ENCODE measurements at places on chromosomes 2 and 18.

GRCh38 chr2:161355983-161356382 is 47.8 kb downstream of the PSMD14 start:
- no peak for DNase-seq

DNA sequence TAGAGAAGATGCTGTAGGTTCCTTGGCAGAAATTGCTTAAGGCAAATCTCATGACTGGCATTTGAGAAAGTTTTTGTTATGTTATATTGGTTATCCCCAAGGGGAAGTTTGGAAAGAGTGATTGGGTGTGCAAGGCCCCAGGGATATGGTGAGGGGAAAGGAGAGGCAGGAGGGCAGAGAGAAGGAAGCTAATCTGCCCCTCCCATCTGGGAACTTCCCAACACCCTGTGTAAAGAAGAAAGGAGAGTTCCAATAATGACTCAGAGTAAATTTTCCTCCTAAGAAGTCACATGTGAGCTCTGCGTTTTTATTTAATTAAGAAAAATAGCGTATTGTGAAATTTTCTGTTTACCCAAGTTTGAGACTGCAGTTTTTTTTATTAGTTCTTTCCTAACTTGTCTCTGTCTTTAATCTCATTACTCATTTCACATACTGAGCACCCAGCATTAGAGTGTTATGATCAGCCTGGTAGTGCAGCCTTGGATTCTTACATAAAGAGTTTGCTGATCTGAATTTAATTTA is 3.1 kb upstream of the KYNU start:
- peak; percentile 50 for DNase-seq

- peak; percentile 48 for DNase-seq
Observed at GRCh38 chr2:8608411-8608954, 73.4 kb upstream of the ID2 start.

- DNase-seq, result no peak
Observed at GRCh38 chr2:102387763-102388546, 32.4 kb downstream of the IL18R1 start.

- DNase-seq, result no peak
Observed at GRCh38 chr2:213086571-213086970, 64.8 kb downstream of the IKZF2 start.

DNA sequence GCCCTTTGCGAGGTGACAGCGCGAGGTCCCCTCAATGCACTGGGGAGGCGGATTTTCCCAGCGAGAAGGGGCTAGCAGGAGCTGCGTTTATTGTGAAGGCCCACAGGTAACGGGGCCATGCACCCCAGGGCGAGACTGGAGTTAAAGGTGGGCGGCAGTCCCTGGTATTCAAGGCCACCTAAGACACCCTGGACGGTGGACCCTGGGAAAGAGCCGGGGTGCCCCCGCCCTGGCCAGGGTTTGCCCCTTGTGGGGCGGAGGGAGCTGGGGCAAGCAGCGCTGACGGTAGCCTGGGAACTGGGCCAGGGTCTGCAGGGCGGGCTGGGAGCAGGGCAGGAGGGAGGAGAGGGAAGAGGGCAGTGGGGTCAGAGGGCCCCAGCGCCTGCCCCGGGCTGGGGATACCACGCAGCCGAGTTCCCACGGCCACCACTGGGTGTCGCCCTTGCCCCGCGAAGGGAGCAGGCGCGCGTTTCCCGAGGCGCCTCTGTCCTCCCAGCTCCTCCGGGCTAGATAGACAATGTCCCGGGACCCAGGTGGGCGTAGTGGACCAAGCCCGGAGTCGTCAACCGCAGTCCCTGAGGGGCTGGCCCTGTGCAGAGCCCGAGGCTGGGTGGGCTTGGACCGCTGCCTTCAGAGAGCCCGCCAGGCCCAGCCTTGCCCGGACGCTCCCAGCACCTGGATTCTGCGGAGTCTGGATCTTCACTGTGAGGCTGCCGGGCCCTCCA is 80.2 kb downstream of the SMAD4 start:
- DNase-seq, result peak; percentile 33

- DNase-seq, result peak; percentile 50
Observed at GRCh38 chr18:811182-811891, 705 bp downstream of the YES1 start.

GRCh38 chr2:86281066-86281700 is 56.2 kb downstream of the REEP1 start:
- no peak for DNase-seq

DNA sequence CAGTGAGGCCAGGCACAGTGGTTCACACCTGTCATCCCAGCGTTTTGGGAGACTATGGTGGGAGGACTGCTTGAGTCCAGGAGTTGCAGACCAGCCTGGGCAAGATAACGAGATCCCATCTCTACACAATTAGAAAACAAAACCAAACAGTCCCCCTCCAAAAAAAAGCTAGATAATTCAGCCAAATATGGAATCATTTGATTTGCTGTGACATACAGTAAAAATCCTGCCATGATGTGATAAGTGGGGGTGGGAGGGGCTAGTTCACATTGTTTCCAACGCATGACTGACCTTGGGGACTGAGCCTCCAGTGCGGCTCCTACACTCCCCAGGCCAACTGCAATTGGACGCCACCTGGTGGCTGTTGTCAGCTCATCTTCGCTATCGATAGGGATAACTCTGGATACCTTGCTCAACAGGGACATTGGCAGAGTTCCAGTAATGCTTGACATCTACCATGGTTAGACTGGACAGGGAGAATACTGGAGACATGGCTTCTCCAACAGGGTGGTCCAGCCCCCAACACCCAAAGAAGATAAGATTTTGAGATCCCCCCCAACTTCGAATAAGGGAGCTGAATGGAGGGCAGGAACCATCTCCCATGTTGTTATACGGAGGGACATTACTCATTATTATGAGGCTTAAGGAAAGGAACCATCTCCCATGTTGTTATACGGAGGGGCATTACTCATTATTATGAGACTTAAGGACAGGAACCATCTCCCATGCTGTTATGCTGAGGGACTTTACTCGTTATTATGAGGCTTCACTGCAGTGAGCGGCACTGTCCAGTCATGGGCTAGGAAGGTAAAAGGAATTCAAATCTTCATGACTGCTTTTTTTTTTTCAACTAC is 135.9 kb downstream of the TGIF1 start:
- DNase-seq, result peak; percentile 59

DNA sequence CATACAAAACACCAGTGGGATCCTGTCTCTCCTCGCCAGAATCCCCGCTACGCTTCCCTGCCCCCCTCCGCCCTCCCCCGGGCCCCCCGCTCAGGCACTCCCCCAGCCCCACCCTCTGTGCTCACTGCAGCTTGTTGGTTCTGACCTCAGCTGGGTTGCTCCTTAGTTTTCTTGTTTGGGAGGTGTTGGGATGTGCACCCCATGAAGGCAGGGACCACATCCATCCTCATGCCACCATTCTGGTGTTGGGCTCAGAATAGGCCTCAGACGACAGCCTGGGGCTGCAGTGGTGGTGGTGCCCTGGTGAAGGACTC is 4.6 kb downstream of the SNED1 start:
- DNase-seq, result peak; percentile 34

GRCh38 chr2:214293593-214293992 is 117.3 kb upstream of the VWC2L start:
- DNase-seq, result no peak

- no peak for DNase-seq
Observed at GRCh38 chr2:63993871-63994270, 25.4 kb downstream of the VPS54 start.

DNA sequence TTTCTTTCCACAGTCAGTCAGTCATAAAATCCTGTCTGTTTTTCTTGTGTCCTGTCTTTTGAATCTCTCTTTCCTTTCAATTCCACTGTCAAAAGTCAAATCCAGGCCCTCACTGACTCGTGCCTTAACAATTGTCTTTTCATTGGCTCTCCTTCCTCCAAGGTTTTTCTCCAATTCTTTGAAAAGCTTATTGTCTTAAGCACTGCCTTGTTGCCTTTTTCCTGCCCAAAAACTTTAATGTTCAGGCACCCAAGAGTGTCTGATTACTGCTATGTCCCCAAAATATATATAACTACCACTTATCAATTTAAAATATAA is 13.9 kb upstream of the SULT1C4 start:
- DNase-seq, result no peak

GRCh38 chr2:49933711-49934110 is 779.4 kb upstream of the FSHR start:
- no peak for DNase-seq

- no peak for DNase-seq
Observed at GRCh38 chr18:58456625-58457024, 172.3 kb downstream of the ALPK2 start.

- DNase-seq, result no peak
Observed at GRCh38 chr2:203673933-203674332, 32.5 kb upstream of the CD28 start.

DNA sequence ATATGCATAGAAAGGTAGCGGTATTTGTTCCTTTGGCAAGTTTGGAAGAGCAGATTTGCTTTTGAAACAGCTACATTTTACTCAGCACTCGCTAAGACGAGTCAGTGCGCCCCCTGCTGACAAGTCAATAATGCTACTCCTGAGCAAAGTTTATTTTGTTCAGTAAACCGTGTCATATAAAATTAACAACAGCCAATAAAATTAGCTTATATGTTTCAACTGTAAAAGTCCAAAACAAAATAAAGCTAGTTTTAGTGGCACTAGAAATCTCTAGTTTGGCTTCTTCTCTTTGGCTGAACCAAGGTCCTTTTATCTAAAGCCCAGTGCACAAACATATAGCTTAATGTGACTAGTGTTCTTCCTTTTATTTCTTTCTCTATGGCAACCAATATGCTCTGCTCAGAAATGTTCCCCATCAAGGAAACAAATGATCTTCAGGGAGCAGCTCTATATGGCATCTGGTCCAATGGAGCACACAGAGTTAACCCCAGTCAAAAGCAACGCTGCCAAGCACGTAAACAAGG is 4.2 kb upstream of the POU3F3 start:
- peak; percentile 22 for DNase-seq

- no peak for DNase-seq
Observed at GRCh38 chr2:16647992-16648617, 17.5 kb downstream of the CYRIA start.

- DNase-seq, result peak; percentile 79
Observed at GRCh38 chr2:54558188-54559005, 102.3 kb downstream of the SPTBN1 start.

GRCh38 chr2:210577263-210578071 is 21.1 kb downstream of the CPS1 start:
- DNase-seq, result peak; percentile 41

DNA sequence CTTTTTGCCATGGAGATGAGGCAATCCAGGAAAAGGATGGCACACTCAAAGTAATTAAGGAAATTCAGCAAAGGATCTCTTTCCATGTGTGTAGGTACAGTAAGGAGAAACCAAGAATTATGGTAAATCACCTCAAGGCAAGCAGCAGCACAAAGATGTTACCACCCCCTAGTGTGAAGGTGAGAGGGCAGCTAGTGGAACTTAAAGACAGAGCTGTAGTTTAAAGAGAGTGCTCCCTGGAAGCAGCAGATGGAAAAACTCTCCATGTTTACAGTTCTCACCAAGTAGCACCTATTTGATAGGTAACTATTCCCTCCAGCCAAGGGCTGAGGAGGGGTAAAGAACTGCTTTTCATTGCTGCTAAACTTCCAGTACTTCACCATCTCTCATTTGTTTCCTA is 860.4 kb upstream of the CRIM1 start:
- no peak for DNase-seq

GRCh38 chr2:228118940-228119339 is 62.5 kb downstream of the SPHKAP start:
- DNase-seq, result no peak

- peak; percentile 49 for DNase-seq
Observed at GRCh38 chr2:127049927-127050802, 56.8 kb downstream of the BIN1 start.

DNA sequence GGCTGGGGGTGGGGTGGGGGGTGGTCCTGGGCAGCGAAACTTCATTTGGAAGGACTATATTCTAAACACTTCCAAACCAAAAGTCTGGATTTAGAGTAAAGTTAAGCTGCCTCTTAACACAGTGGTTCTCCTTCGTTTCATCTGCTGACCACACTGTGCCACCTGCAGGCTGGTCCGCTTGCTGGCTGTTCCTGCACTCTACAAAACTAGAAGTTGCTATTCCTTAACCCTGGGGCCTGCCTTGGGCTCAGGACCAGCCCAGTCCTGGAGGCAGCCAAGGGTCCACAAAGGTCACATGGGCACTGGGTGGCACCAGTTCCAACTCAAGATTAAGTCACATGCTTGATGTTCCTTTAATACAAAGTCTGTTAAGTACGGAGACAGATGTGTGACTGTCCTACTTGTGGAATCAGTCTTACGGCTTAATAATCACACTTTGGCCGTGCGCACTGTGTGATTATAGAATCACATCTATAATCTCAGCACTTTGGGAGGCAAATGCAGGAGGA is 195.4 kb downstream of the FAM210A start:
- peak; percentile 4 for DNase-seq

GRCh38 chr2:71462056-71462605 is 8.8 kb downstream of the DYSF start:
- peak; percentile 36 for DNase-seq

DNA sequence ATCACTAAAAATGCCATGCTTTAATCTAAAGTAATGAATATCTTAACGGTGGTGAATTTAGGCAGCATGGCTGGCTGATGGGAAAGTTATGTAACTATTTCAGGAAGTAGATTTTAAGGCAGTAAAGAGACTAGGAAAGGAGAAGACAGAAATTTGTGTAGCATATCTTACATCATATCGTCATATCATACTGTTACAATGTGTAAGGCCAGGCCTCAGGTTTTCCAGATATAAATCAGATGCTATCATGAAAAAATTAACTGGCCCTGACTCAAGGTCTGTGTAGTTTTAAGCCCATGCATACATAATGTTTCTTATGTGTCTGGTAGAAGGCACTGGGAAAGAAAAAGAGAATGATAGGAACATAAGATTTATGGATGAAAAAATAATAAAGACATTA is 8.9 kb upstream of the FAP start:
- no peak for DNase-seq

DNA sequence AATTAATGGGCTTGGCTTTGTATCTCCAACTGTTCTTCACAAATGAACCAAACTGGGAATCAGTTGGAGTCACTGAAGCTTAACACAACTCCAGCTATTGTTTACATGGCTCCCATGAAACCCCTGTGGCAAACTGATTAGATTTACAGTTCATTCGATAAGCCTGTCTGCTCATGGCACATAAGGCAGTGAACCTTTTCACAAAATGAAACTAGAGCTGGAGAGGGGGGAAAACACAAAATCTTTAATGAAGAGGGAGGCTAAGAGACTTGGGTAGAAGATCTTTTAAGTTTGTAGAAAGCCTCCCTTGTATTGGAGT is 11.6 kb upstream of the ITGA6 start:
- no peak for DNase-seq

DNA sequence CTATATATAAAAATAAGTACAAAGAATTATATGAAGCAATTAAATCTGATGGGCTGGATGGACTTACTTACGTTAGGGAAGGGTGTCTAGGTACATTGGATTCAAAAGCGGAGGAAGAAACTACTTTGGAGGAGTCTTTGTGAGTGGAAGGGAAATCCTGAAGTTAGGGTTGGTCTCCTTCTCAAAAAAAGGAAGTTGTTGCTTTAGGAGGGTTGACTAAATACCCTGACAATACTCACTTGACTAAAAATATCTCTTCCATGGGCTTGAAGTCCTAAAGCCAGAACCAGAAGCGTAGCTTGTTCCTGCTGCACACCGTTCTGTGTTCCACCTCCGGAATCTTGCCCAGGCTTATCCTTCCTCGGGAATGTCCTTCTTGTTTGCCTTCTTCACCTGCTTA is 143.3 kb upstream of the ZEB2 start:
- no peak for DNase-seq

Data from SJSA1 (cell line).